ENCODE measurements at places on chromosomes 16 and 17.

- DNase-seq, result no peak
Measured at GRCh38 chr17:59355702-59356325, 24.4 kb downstream of the YPEL2 start.

GRCh38 chr17:2814049-2814448, 17.8 kb downstream of the RAP1GAP2 start:
- no peak for DNase-seq

DNA sequence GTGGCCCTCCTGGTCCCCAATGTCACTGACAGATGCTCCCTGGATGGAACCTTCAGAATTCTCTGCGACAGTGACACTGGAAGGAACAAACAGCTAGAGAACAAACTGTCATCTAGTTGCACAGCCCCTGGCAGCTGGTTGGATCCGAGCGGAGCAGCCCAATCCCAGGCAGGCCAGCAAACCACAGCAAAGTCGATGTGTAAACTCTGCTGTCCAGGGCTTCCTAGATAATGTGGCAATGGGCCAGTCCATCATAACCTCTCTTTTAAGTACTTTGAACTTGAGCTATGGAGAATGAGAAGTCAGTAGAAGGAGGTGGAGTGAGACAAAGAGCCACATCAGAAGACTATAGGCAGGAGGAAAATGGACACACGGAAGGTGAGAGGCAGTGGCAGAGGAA, 323.0 kb downstream of the CBLN1 start:
- DNase-seq, result no peak

DNA sequence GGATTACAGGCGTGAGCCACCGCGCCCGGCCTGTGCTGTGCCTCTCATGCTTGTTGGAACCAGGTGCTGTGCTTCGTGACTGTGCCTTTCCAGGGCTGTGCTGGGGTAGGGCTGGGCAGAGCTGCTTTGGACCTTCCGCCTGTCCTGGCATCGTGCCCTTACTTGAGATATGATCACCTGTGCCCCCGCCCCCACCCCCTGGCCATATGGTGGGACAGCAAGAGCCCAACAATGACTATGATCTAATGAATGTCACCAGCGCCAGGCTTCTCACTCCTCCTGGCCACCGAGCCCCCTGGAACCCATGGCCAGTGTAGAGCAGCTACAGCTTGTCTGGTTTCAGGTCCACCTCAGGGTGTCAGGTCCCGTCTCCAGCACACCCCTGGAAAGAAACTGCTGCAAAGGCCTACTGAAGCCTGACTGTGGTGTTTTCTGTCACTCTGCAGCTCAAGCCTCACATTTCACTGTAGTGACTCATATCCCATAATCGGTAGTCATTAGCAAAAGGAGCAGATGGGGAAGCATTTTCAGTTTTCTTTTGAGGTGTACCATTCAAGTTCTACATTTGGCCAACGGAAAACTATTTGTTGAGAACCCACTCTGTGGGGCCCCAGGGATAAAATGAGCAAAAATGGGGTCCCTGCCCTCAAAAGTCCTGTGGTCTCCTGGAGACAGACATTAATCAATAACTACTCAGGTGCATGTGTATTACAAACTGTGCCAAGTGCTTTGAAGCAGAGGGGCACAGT, 22.1 kb downstream of the FCSK start:
- no peak for DNase-seq

GRCh38 chr16:52680993-52681392, 134.1 kb upstream of the TOX3 start:
- no peak for DNase-seq
